ENCODE measurements at places on chromosomes 6 and 20.
A peak's percentile ranks its signal among the peaks of the same experiment; 100 is the strongest.

DNA sequence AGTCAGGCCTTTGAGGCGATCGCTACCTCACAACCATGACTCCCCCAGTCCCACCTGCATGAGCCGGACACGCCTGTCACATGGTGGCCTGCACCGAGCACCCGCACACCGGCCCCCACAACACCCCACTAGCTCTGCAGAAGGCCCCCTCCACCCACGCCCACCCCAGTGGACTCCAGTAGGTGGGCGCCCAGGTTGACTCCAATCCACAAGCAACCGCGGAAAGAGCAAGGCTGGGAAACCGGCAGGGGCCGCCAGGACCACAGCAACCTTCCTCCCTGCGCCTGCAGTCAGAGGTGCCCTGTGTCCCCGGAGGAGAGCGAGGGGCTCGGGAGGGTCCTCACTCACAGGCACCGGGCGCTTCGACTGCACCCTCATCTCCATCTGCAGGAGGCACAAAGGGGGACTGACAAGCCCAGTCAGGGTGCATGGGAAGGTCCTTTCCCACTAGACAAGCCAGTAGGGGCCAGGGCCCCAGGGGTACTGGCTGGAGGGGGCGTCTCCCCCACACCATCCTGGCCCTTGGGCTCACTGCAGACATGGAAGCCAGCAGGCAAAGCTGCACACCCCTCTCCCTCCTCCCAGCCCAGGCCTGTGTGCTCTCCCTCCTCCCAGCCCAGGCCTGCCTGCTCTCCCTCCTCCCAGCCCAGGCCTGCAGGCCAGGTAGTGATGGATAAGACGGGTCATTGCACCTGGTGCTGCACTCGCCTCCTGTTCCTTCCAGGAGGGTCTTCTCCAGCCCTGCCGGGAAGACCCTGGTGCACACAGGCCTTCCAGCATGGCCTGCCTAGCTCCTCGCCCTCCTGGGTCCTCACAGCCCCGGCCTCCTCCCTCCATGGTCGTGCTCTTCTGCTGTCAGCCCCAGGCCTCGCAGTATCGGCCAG, 137.2 kb downstream of the DLL1 start:
- DNase-seq, result no peak

DNA sequence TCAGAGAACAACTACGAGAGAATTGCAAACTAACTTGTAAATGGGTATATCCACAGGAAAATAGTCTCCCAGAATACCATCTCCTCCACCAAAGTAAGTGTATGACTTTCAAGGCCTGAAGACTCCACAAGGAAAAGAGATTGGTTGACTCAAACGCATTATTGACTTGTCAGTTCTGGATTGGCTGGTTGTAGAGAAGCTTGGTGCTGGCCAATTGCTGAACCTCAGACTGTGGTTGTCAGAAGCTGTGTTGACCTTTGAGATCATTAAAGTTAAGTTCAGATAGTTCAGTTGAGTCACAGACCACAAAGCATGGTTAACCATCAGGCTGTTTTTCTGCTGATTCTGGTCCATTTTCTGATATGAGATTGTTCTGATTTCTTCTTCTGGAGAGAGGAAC, 388.3 kb downstream of the BMP2 start:
- DNase-seq, result peak; percentile 11

DNA sequence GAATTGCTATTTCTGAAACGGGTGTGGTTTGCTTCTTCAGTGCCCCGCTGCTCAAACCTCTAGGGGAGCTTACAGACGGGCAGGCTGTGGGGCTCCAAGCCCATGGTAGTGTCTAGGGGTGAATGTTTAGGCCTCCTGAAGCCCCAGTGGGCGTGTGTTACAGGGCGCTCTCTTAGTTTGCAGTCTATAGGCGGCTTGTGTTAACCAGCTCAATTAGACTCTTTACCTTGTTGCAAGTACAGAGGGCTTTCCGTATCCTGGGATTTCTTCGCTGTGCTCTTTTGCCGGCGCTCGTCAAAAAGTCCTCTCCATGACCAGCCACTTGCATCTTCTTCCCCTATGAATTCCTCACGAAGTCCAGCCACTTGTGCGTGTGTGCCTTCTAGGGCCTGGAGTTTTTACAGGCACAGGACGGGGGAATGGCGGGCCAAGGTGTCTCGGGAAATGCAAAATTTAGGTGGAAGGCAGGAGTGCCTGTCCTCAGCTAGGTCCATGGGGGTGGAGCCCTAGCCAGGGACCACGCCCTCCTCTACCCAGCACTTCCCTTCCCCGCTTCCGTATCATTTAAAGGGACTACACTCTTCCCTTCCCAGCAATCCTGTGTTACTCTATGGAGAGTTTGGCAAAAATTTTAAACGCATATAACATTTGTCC, 94.5 kb downstream of the HTR1B start:
- peak; percentile 27 for DNase-seq

DNA sequence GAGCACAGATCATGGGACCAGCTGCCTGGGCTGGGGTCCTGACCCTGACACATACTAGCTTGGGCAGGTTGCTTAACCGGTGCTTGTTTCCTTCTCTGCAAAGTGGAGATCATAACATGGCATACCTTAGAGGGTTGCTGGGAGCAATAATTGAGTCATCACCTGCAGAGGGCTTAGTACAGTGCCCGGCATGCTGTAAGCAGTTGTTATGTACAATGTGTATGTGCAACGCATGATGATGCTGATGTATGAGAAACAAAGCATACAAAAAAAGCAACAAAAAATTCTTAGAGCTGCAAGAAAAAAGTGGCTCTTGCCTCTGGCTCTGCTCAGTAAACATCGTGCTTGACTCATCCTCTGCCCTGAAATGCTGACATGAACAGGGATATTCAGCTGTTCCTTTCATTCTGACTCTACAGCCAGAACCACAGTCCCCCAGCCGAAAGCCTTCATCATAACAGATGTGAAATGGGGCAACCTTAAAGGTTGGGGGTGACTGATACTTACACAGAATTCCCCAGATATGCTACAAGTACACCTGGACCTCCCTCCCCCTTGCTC, 91.7 kb downstream of the CLIC5 start:
- DNase-seq, result peak; percentile 78

- peak; percentile 42 for DNase-seq
These were observed 43.9 kb downstream of the PLCB4 start for GRCh38 chr20:9112541-9113515.

DNA sequence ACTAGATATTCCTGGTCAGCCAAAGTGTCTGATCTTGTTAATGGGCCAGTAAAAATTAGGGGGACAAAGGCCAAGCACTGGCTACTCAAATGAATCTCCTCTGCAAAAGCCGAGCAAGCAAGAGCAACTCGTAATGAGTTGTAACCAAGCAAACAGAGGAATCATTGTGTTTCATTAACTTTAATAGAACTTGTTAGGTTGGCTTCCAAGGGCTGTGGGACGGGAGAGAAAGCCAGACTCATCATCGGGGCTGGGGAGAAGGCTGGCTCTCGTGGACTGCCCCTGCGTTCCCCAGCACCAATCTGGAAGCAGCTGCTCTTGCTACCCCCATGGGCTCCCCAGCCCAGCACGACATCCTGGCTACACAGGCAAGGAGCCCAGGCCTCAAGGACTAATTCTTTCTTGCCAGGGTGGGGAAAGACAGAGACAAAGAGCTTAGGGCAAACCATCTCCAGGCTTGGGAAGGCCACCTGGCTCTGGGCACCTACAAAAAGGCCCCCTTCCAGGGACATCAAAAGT, 10.5 kb upstream of the SCUBE3 start:
- no peak for DNase-seq

DNA sequence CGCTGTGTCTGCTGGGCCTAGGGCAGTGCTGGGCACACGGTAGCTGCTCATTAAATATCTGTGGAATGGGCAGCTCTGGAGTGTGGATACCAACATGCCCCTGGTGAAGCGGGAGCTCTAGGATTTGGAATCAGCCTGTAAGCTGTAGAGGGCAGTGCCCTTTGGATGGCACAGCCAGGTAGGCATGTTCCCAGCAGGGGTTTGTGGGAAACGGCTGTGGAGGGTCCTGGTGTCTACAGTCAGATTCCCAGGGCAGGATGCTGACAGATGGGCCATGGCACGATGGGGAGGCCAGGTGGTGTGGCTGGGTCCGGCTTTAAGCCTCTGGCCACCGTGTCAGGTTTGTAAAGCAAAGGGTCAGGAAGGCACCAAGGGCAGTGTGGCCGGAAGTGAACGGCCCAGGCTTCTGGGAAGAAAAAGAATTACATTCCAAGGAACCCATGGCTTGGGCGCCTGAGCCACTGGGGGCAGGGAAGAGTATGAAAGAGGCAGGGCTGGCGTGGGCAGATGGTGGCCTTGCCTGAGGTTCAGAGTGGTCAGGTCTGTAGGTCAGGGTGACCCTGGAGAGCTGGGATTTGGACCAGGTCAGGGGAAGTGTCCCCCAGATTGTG, 44.8 kb downstream of the UBE2V1 start:
- DNase-seq, result no peak

GRCh38 chr6:108167449-108168089, 1.7 kb downstream of the NR2E1 start:
- no peak for DNase-seq

DNA sequence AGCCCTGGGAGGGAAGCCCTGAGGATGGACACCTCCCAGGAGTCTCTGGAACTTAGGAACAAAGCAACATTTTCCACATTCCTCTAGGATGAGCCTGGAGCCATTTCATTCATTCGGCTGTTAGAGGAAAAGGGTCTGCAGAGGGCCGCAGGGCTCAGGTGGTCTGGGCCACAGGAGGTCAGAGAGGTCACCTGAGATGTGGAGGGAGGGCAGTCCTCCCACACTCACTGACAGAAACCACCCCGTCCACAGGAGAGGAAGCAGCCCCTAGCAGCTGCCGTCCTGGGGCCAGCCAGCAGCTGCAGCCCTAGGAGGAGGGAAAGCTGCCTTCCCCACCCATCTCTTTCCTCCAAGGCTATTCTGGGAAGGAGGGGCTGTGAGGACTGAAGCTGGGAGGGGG, 207.0 kb downstream of the CDC5L start:
- no peak for DNase-seq

Data from fibroblast of mammary gland (primary cell).